Cortex of kidney (tissue), 1 donor: ENCODE measurements at places on chromosomes 6 and 20.

DNA sequence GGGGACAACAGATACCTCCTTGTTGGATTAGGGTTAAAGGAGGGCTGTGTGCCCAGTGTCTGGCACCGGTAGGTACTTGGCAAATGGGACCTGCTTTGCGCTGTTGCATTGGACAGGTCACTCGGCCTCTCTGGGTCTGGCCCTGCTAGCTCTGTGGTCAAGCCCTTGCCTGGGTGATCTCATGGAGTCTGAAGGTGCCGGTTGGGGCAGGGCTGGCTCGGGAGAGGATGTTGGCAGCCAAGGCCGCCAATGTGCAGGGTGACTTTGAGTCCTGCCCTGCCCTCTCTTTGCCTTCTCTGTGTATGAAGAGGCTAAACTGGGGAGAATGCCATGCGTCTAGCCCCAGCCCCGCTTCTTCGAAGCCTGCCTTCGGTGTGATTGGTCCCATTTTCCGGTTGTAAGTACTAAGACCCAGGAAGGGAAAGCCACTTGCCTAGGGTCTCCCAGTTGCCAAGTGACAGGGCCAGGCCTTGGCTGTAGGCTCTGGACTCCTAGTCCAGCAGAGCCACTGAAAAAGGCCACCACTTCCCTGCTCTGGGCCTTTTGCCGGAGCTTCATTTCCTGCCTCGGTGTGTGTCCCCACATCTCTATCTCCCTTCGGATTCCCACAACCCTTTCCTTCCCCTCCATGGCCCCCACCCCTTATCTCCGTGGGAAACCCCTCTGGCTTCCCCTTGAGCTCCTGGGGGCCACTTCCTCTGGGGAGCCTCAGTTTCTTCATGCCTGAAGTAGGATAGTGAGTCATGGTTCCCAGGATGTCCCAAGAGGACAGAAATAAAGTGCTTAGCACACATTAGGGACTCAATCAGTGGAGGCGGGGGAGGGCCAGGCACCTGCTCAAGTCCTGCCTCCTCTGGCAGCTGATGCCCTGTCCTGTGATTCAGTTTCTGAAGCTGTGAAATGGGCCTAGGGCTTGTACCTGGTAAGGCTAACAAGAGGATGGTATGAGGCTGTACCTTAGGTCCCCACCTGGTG is 3.9 kb downstream of the SRC start:
- DNase-seq = no peak

DNA sequence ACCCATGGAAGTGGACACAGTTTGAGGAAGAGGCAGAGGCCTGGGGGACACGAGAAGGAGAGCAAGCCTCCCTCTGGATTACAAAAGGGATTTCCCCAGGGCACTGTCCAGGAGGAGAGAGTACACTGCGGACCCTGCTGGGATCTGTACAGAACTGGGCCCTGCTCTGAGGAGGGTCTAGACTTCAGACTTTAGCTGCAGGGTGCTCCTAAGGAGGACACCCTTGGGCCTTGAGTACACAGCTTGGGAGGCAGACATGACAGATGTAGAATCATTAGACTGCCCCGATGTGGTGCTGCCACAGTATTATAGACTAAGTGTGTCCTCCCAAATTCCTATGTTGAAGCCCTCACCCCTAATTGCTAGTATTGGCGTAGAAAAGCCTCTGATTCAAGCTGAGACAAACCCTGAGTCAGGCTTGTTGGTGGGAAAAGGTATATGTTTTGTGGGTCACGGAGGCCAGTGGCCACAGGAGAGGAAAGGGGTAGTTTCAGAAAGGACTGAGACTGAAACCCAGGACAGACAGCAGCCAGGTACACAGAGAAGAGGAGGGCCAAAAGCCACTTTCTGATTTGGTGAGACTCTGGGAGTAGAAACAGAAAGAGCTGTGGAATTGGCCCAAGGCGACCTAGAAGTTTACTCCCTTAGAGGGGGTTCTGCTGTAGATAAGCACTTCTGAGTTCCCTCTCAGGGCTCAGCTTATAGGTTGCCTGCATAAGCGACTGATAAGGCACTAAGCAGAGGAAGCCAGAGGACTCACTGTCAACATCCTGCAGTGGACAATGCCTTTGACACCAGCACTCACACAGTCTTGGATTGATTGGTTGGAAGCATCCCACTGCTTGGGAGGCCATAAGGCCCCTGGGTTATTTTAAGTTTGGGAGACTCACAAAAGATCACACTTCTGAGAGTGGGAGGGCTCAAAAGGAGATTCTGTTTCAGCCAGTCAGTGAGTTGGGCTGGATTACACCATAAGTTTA is 16.5 kb upstream of the SH3BGRL2 start:
- no peak for DNase-seq

- no peak for DNase-seq
Observed at GRCh38 chr6:152984513-152984872, 1.7 kb upstream of the FBXO5 start.

GRCh38 chr20:33249456-33249855 is 13.7 kb downstream of the BPIFA1 start:
- no peak for DNase-seq

DNA sequence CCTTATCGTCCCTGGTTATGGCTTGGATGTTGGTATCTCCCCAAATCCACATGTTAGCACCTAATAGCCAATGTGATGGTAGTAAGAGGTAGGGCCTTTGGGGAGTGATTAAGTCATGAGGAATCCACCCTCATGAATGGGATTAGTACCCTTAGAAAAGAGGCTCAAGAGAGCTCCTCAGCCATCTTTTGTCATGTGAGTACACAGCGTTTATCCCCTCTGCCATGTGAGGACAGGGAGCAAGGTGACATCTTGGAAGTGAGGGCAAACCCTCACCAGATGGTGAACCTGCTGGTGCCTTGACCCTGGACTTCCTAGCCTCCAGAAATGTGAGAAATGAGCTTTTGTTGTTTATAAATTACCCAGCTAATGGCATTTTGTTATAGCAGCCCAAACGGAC is 16.1 kb upstream of the SIRPB2 start:
- no peak for DNase-seq

- DNase-seq = no peak
Observed at GRCh38 chr6:3516092-3516491, 59.2 kb upstream of the SLC22A23 start.

DNA sequence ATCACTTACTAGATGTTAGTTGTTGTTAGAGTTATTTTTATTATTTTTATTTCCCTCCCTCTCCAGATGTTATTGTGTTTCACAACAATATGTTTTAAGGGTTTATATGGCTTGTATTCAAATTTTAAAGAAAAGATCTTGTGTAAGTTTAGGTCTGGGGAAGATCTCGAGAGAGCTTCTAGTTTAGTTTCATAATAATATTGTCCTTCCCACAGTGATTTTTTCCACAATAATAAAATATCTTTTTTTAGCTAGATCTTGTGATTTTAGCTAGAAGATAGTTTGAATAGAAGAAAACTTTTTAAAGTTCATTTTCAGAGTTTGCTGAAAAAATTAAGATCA is 55.0 kb downstream of the ADGRG6 start:
- DNase-seq = no peak

DNA sequence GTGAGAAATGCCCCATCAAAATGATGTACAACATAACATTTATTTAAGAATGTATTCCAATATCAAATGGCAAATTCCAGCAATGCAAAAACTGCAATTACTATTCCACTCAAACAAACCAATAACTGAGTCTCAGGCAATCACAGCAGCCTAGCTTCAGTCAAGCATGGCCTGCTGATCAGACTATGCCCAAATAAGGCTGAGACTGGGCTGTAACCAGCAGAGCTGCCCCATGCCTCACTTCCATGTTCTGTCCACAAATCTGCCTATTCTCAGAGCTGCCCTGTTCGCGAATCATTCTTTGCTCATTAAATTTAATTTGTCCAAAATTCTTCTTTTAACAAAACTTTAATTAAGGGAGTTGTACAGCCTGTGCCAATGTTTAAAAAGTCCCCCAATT is 155.4 kb downstream of the FNDC1 start:
- no peak for DNase-seq

- DNase-seq = no peak
Observed at GRCh38 chr6:91081452-91082067, 494.7 kb upstream of the MAP3K7 start.

DNA sequence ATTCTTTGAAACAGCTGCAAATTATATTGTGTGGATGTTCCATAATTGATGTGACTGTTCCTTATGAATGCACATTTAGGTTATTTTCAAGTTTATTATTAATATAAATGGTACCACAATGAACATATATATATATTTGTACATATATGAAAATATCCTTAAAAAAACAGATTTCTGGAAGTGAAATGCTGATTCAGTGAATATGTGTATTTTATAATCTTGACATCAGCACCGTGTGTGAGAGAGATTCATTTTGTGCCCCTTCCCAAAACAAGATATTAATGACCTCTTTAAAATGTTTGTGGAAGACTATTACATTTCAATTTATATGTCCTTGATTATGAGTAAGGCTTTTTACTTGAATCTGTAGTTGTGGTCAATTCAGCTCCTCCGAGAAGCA is 75.7 kb upstream of the PTPRT start:
- DNase-seq = no peak

DNA sequence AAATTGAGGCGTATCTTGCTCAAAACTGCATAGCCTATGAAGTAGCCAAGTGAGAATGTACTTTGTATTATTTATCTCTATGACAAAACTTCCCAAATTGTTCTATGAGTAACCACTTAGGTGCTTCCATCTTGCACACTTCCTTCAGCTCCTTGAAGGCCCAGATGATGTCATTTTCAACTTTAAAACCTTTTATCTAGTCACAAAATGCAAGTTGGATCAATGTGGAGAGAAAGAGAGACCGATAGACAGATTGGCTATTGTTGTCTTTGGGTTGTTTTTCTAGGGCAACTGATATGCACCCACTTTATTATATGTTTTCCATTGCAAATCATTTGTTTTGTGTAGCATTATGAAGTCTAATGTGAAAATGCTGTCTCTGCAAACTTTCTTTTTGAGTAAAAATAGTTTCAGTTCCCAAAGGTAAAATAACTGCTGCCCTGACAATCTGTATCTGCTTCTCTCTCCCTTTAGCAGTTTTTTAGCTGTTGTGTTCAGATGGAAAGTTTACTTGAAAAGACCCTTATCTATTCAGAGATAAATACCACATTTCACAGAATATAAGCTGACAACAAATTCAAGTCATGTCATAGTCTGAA is 73.7 kb upstream of the CITED2 start:
- no peak for DNase-seq

- no peak for DNase-seq
Observed at GRCh38 chr6:167235005-167235404, 56.1 kb upstream of the UNC93A start.
